Epithelial cell of proximal tubule (primary cell): ENCODE measurements at places on chromosomes 1 and 21. TPM values are rescaled to one million over a fixed set of nuclear protein-coding genes. Genes with fewer than 3 reads are reported as not detected.

Gene TENT5C
- under 0.01 TPM in 1 of 2 replicates, not detected in the other for total RNA-seq

Gene LRRC3
- 1.0 and 3.0 TPM in 2 replicates for total RNA-seq

Gene CAPZB
- 74.9 and 105 TPM in 2 replicates for total RNA-seq

Gene INSRR
- total RNA-seq: not detected in 2 replicates

Gene MRPL37
- 115 and 191 TPM in 2 replicates for total RNA-seq

Gene SLX9
- total RNA-seq: 35.7 and 52.1 TPM in 2 replicates

Gene RNU1-3
- total RNA-seq: under 0.01 TPM in 2 replicates

Gene ZNF695
- 4.7 and 7.7 TPM in 2 replicates for total RNA-seq

Gene KCTD3
- total RNA-seq: 24.7 and 31.5 TPM in 2 replicates
